ENCODE measurements at places on chromosomes 6 and 20. TPM values are rescaled to one million over a fixed set of nuclear protein-coding genes. Genes with fewer than 3 reads are reported as not detected.

- DNase-seq: no peak
- H3K4me1 ChIP-seq: no peaks in the 10 kb centered on the region
- H3K4me3 ChIP-seq: no peak overlapping the region
- H3K36me3 ChIP-seq: no peaks in the 10 kb centered on the region
- H3K27ac ChIP-seq: no peak overlapping the region
- H3K27me3 ChIP-seq: no peaks in the 10 kb centered on the region
Observed at GRCh38 chr20:39861381-39861780, 827.7 kb downstream of the MAFB start.

- no peak overlapping the region for H3K4me3 ChIP-seq
- no peaks in the 10 kb centered on the region for H3K36me3 ChIP-seq
- H3K4me1 ChIP-seq: no peaks in the 10 kb centered on the region
- H3K27ac ChIP-seq: no peak overlapping the region
Observed at GRCh38 chr6:43402820-43403219, 24.5 kb upstream of the ABCC10 start.

GRCh38 chr20:33697129-33697528, 10.9 kb upstream of the E2F1 start:
- DNase-seq: no peak
- H3K4me3 ChIP-seq: no peak overlapping the region
- no peaks in the 10 kb centered on the region for H3K36me3 ChIP-seq
- H3K27me3 ChIP-seq: no peaks in the 10 kb centered on the region
- H3K27ac ChIP-seq: peak overlapping the region; percentile 26

GRCh38 chr6:90107771-90108282, 188.8 kb downstream of the BACH2 start:
- H3K27me3 ChIP-seq: no peaks in the 10 kb centered on the region
- H3K4me1 ChIP-seq: no peaks in the 10 kb centered on the region
- DNase-seq: no peak
- no peak overlapping the region for H3K4me3 ChIP-seq

DNA sequence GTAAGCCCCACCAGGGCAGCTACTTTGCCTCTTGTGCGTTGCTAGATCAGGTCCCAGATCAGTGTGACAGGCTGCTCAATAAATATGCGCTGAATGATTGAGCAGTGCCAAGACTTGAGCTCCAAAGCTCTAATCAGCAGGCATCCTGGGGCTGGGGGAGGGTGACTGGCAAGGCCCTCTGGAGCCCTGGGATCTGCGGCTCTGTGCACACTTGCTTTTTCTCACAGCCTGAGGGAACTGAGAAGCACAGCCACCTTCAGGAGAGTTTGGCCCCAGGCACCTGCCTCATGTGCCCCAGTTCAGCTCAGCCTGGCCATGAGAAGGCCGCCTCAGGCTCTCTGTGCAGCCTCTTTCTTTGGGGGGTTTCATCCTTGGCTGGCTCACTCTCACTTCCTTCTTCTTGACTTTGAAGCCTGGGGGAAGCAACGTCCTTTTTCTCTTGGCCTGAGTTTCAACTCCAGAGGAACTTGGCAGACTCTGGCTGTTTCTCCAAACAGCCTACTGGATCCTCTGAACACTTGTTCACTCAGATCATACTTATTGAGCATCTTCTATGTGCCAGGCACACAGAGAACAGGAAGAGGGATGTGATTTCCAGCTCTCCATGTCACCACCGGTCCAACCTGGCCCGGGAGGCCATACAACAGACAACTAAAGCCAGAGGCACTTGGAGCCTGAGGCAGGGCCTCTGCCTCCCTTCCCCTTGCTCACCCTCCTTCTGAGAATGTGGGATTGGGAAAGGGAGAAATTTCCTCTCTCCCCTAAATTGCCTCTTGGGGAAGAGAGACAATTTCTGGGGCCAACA, 114.0 kb downstream of the VEGFA start:
- no peaks in the 10 kb centered on the region for H3K27me3 ChIP-seq
- no peak overlapping the region for H3K4me3 ChIP-seq
- H3K36me3 ChIP-seq: no peaks in the 10 kb centered on the region
- no peak overlapping the region for H3K27ac ChIP-seq
- DNase-seq: no peak
- no peaks in the 10 kb centered on the region for H3K4me1 ChIP-seq

- DNase-seq: no peak
- H3K36me3 ChIP-seq: no peaks in the 10 kb centered on the region
- no peak overlapping the region for H3K4me3 ChIP-seq
- peaks cover 8% of the 10 kb centered on the region for H3K4me1 ChIP-seq
Observed at GRCh38 chr20:4247898-4248858, 232.8 kb upstream of the RNF24 start.

DNA sequence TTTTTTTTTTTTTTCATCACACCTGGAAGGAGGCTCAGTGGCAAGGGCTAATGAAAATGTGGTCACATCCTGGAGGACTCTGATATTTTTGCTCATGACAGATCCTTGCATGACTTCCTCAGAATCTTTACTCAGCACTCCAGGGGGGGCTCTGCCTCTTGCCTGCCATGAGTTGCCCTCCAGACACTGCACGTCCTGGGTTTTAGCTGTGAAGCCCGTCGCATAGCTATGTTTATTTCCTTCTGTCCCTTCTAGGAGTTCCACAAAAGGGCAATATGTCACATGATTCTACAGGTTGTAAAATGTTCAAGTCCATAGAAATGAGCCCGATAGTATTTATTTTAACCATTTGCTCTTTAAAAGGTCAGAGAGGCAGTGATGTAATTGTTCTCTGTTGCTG, 18.2 kb downstream of the MAS1 start:
- H3K36me3 ChIP-seq: no peaks in the 10 kb centered on the region
- H3K27me3 ChIP-seq: no peaks in the 10 kb centered on the region
- H3K4me1 ChIP-seq: no peaks in the 10 kb centered on the region
- H3K4me3 ChIP-seq: no peak overlapping the region
- DNase-seq: no peak

- peak overlapping the region; percentile 43 for H3K4me3 ChIP-seq
- peak overlapping the region; percentile 73 for H3K27ac ChIP-seq
- H3K4me1 ChIP-seq: peaks cover 19% of the 10 kb centered on the region
- no peak for DNase-seq
- no peaks in the 10 kb centered on the region for H3K36me3 ChIP-seq
Observed at GRCh38 chr6:5085648-5086293, 630 bp downstream of the PPP1R3G start.

GRCh38 chr6:9801249-9801754, 613.6 kb downstream of the TFAP2A start:
- H3K27me3 ChIP-seq: no peaks in the 10 kb centered on the region
- H3K36me3 ChIP-seq: no peaks in the 10 kb centered on the region
- H3K4me3 ChIP-seq: no peak overlapping the region
- no peak overlapping the region for H3K27ac ChIP-seq
- no peak for DNase-seq
- no peaks in the 10 kb centered on the region for H3K4me1 ChIP-seq

DNA sequence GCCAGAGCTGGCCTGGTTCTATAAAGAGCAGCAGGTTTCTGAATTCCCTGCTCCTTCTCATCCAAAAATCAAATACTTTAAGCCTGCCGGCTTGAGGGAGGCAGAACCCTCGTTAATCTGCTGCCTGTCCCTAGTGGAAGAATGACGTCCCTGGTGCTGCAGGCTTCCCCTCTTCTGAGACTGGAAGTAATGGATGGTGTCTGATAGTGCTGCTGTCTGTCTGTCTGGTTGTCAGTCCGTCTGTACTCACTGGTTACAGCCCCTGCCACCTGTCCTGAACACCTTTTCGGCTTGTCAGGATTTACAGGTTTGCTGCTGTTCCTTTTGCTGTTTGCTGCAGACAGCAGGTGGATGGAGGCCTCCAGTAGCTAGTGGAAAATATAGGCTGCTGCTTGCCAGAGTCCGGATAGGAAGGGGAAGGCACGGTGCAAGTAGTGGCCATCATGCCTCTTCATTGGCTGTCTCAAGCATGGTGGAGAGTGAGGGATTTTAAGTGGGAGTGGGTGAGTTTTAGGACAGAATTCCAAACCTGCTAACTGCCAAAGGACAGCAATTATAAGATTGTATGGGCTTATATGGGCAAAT, 2.5 kb downstream of the RIMS1 start:
- no peaks in the 10 kb centered on the region for H3K36me3 ChIP-seq
- no peak overlapping the region for H3K4me3 ChIP-seq
- peaks cover 28% of the 10 kb centered on the region for H3K27me3 ChIP-seq
- no peak overlapping the region for H3K27ac ChIP-seq
- no peaks in the 10 kb centered on the region for H3K4me1 ChIP-seq

GRCh38 chr20:8721098-8721497, 347.8 kb upstream of the PLCB4 start:
- no peak overlapping the region for H3K27ac ChIP-seq

DNA sequence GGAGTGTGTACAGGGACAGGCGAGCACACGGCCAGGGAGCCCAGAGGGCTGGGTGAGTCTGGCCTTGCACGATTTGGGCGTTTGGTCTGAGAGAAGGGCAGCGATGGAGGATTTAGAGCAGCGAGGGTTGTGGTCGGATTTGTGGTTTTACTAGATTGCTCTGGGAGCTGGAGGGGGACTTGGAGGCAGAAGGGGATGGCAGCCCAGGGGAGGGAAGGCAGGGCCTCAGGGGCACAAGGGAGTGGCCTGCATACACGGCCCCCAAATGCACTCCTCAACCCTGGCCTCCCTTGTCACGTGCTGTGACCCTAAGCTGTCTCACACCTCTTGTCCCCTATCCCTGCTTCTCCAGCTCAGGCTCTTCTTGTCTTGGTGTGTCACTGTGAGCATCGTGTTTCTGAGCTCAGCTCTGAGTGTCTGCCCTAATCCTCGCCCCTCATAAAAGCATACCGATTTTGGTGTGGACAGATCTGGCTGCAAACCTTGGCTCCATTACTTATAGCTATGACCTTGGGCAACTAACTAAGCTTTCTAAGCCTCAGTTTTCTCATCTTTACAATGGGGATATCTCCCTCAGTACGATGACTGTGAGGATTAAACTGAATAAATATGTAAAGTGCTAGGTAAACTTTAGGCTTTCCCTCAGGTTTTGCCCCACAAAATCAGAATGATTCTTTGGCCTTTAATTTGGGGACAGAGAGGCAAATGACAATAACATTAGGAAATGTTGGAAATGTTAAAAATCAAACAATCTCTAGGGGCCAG, 120.1 kb upstream of the ARMC2 start:
- no peaks in the 10 kb centered on the region for H3K27me3 ChIP-seq
- peaks cover 6% of the 10 kb centered on the region for H3K4me1 ChIP-seq
- no peak overlapping the region for H3K27ac ChIP-seq
- no peaks in the 10 kb centered on the region for H3K36me3 ChIP-seq

DNA sequence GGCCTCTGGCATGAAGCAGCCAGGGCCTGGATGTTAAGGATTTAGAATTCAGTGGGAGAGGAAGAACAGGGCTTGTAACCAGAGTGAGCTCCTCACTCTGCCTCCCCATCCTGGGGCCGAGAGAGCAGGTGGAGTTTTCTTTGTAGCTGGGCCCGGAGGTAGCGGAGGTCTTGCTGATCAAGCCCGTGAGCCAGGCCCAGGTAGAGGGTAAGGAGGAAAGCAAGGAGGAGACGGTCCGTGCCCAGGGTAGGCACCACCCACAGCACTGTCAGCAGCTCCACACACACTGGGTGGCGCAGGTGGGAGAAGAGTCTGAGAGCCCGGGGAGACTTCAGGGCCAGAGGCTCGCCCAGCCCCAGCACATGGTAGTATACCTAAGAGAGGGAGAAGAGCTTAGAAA, 2.1 kb upstream of the PPP1R18 start:
- H3K36me3 ChIP-seq: no peaks in the 10 kb centered on the region
- H3K27ac ChIP-seq: peak overlapping the region; percentile 97
- no peaks in the 10 kb centered on the region for H3K27me3 ChIP-seq
- no peak overlapping the region for H3K4me3 ChIP-seq

GRCh38 chr6:138614151-138614550, 114.9 kb upstream of the NHSL1 start:
- DNase-seq: no peak
- H3K27me3 ChIP-seq: no peaks in the 10 kb centered on the region
- H3K4me3 ChIP-seq: no peak overlapping the region
- H3K27ac ChIP-seq: no peak overlapping the region

- H3K36me3 ChIP-seq: no peaks in the 10 kb centered on the region
- H3K27me3 ChIP-seq: no peaks in the 10 kb centered on the region
- no peak overlapping the region for H3K4me3 ChIP-seq
- DNase-seq: no peak
- no peaks in the 10 kb centered on the region for H3K4me1 ChIP-seq
Observed at GRCh38 chr6:55643861-55644260, 64.9 kb upstream of the HMGCLL1 start.

- no peak for DNase-seq
- no peaks in the 10 kb centered on the region for H3K36me3 ChIP-seq
- no peak overlapping the region for H3K27ac ChIP-seq
- no peak overlapping the region for H3K4me3 ChIP-seq
- no peaks in the 10 kb centered on the region for H3K4me1 ChIP-seq
- no peaks in the 10 kb centered on the region for H3K27me3 ChIP-seq
Observed at GRCh38 chr20:19072988-19073387, 139.5 kb upstream of the SLC24A3 start.

DNA sequence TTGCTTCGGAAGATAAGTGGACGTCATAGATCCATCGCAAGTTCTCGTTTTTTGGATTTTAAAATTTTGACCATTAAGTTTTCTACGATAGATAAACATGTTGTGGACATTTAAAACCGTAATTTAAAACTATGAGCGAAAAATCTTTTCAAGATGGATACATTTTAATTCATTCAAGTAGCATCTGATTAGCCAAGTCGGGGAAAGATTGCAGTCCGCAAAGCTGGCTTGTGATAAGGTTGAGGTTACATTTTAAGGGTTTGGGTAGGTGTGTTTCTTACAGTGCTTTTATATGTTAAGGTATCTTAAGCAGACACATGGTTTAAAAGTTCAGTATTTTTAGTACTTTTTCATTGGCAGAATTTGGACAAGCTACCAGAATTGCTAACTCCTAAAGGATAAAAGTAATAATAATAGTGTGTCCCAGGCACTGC, 1.2 kb downstream of the WTAP start:
- no peaks in the 10 kb centered on the region for H3K27me3 ChIP-seq
- peaks cover 36% of the 10 kb centered on the region for H3K4me1 ChIP-seq
- H3K27ac ChIP-seq: peak overlapping the region; percentile 99

DNA sequence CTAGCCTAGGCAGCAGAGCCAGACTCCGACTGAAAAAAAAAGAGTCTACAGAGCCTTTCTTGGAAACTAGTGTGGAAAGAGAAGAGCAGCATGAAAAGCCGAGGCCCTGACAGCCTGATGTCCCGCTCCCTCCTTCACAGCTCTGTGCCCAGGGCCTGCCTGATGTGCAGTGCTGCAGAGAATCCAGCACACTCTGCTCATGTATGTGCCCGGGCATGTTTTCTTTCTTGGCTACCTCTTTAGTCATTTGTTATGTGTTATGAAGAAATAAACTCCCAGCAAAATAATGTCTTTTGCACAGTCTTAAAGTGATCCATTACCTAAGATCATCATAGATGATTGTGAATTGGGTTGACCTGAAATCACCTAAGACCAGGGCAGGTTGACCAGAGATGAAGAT, 78.1 kb upstream of the EZR start:
- no peak overlapping the region for H3K4me3 ChIP-seq
- DNase-seq: no peak
- no peaks in the 10 kb centered on the region for H3K27me3 ChIP-seq
- H3K36me3 ChIP-seq: no peaks in the 10 kb centered on the region
- H3K27ac ChIP-seq: no peak overlapping the region
- no peaks in the 10 kb centered on the region for H3K4me1 ChIP-seq

- H3K4me3 ChIP-seq: no peak overlapping the region
- H3K27me3 ChIP-seq: no peaks in the 10 kb centered on the region
- H3K4me1 ChIP-seq: no peaks in the 10 kb centered on the region
- no peaks in the 10 kb centered on the region for H3K36me3 ChIP-seq
- DNase-seq: no peak
- H3K27ac ChIP-seq: no peak overlapping the region
Observed at GRCh38 chr6:22558288-22558882, 11.0 kb upstream of the HDGFL1 start.

KCNB1 gene
- total RNA-seq: 11.7 TPM

ZBP1 gene
- total RNA-seq: not detected

SLC17A3 gene
- total RNA-seq: not detected

SLC22A16 gene
- not detected for total RNA-seq

TRIM31 gene
- not detected for total RNA-seq

PRND gene
- total RNA-seq: not detected

GNL1 gene
- 38.1 TPM for total RNA-seq

C20orf141 gene
- total RNA-seq: not detected

Data from tibial nerve (tissue), 4 donors.